Activated CD8-positive, alpha-beta T cell treated with anti-CD3 and anti-CD28 coated beads for 36 hours (primary cell): ENCODE measurements at places on chromosomes 7 and 10. TPM values are rescaled to one million over a fixed set of nuclear protein-coding genes. Genes with fewer than 3 reads are reported as not detected.

NKX1-2 gene
- not detected for total RNA-seq

PRR15 gene
- not detected for total RNA-seq

GRCh38 chr10:20429742-20430141 lies 467.4 kb downstream of the NEBL start:
- H3K4me3 ChIP-seq = no peak overlapping the region
- no peaks in the 10 kb centered on the region for H3K27me3 ChIP-seq
- no peak overlapping the region for H3K27ac ChIP-seq
- H3K4me1 ChIP-seq = no peaks in the 10 kb centered on the region

- H3K4me3 ChIP-seq = no peak overlapping the region
- H3K27me3 ChIP-seq = peaks cover 3% of the 10 kb centered on the region
- H3K36me3 ChIP-seq = no peaks in the 10 kb centered on the region
- DNase-seq = no peak
These were observed 33.4 kb upstream of the HSPA12A start for GRCh38 chr10:116775488-116776400.

DNA sequence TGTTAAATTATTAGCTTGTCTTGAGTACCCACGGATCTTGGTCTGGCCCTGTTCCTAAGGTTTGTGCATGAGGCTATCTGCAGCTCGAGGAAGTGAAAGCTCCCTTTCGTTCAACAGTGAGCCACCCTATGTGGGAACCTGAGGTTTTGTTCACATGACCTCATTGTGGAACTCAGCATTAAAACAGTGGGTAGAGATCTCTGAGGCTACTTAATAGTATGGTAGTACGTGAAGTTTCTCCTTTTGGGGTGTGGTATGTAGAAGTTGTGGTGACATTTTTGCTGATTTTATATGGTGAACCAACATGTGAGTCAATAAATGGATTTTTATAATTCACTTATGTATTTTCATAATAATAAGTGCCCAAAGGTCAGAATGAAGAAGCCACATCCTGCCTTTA lies 252.7 kb upstream of the FERD3L start:
- no peak for DNase-seq
- no peak overlapping the region for H3K27ac ChIP-seq
- no peaks in the 10 kb centered on the region for H3K36me3 ChIP-seq
- no peaks in the 10 kb centered on the region for H3K27me3 ChIP-seq
- no peak overlapping the region for H3K4me3 ChIP-seq
- no peaks in the 10 kb centered on the region for H3K4me1 ChIP-seq
